H4 (cell line): ENCODE measurements at places on chromosomes 12 and 14. TPM values are rescaled to one million over a fixed set of nuclear protein-coding genes. Genes with fewer than 3 reads are reported as not detected.

The A2M gene
- total RNA-seq: 5.3 and 5.6 TPM in 2 replicates

The KRT75 gene
- 0.12 TPM in 1 of 2 replicates, not detected in the other for total RNA-seq

The TAS2R42 gene
- total RNA-seq: not detected in 2 replicates

The TBC1D30 gene
- 0.66 and 1.5 TPM in 2 replicates for total RNA-seq

The NUMB gene
- 13.2 and 16.1 TPM in 2 replicates for total RNA-seq

The KRT3 gene
- total RNA-seq: not detected in 2 replicates

- no peak for DNase-seq
These were observed 326.7 kb downstream of the ADGRD1 start for GRCh38 chr12:131280426-131280825.

GRCh38 chr12:5872745-5873144 lies 72.3 kb downstream of the ANO2 start:
- DNase-seq: peak; percentile 37

- DNase-seq: peak; percentile 93
These were observed 1141.2 kb upstream of the TMEM132C start for GRCh38 chr12:127125607-127126259.

- DNase-seq: no peak
These were observed 9.7 kb upstream of the TBPL2 start for GRCh38 chr14:55450124-55450523.

- DNase-seq: no peak
These were observed 687 bp downstream of the IFFO1 start for GRCh38 chr12:6555018-6555691.

DNA sequence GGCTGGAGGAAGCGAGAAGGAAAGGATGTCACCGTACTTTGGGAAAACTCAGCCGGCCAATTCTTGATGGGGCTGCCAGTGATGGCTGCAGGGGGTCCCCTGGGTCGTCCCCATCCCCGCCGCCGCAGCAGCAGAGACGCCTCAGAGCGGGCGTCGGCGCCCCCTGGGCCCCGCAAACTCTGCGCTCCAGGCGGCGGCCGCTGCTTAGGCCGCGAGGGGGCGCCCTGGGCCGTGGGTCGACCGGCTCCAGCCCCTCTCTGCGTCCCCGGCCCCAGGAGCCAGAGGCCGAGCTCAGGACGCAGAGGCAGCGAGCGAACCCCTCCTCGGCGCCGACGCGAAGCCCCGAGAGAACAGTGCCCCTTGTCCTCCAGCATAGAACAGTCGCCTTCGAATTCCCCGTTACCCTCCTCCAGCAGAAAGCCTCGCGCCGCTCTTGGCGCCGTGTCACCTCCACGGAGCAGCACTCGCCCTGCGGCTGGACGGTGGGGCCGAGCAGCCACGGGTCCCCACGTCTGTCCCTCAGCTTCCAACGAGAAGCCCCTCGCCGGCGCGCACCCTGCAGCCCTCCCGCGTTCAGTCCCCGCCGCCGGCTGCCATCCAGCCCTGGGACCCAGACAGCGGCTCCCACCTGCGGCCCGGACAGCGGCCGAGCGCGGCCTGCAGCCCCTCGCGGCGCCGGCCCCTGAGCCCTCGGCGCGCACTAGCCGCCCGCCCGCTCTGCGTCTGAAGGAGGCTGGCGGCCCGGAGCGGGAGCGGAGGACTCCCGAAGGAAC lies 106.6 kb downstream of the PRICKLE1 start:
- DNase-seq: peak; percentile 44

- peak; percentile 70 for DNase-seq
These were observed 127.3 kb downstream of the RFLNA start for GRCh38 chr12:124422142-124422569.

DNA sequence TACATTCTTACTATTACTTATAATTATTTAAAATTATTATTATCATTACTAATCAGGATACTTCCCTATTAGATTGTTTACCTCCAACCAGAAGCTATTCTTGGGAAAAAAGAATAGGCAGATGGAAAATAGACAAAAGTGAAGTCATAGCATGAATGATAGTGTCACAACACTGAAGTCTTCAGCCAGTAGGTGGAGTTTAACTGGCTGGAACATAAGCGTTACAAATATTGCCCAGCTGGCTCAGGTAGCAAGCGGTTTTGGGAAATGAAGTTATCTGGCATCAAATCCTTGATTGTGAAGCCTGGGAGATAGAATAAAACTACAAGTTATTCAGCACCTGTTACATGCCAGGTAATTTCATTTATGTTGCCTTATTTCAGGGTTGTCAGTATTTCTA lies 762.9 kb downstream of the C12orf50 start:
- peak; percentile 10 for DNase-seq

GRCh38 chr14:89444044-89444443 lies 27.0 kb upstream of the FOXN3 start:
- DNase-seq: no peak

DNA sequence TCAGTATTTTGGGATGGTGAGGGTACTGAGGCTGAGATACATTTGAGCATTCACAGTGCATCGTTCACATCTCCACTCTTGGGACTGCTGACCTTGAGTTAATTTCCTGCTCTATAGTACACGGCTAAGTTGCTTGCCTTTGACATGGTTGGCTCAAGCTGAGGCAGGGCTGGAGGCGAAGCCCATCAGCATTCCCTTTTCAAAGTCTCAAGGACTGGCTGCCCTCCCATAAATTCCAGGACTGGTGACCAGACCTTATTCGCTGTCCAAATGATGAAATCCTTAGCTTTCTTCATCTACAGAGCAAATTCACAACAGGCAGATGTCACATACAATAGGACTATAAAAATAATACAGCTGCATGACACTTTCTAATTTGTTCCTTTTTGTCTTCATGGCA lies 85.9 kb downstream of the SSPN start:
- no peak for DNase-seq

DNA sequence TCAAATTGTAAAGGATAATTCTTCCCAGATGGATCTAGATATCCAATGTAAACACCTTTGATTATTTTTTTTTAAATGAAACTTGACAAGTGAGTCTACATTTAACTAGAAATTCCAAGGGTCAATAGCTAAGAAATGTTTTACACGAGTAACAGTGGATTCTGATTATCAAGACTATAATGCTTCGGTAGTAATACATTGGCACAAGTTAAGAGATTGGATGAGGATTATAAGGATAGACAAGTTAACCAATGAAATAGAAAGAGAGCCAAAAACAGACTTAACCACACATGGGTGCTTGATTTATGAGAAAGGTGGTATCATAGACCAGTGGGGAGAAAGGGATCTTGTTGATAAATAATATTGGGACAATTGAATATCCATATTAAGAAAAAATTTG lies 40.3 kb upstream of the PCED1B start:
- no peak for DNase-seq

DNA sequence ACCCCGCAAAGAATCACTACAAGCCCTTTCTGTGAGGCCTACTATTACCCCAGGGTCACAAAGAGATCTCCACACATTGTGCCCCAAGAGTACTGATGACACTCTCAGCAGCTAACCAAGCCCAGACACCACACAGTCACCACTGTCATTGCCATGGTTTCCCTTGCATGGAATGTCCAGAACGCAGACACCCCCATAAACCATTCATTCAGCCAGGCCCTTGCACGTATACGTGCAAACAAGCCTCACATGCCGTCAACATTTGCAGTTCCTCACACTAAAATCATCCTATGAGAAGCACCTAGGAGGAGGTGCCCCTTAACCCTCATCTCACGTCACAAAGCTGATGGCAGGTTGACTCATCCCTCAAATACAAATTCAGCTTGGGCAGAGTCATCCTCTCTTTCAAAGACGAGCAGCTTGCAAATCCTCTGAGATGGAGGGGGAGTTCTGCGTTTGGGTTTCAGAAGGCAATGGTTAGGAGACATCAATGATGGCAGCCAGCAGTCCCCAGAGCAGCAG lies 17.1 kb upstream of the KRT77 start:
- DNase-seq: no peak

GRCh38 chr12:122394626-122395194 lies 27.8 kb downstream of the CLIP1 start:
- DNase-seq: no peak

GRCh38 chr14:21017528-21018245 lies 7.2 kb downstream of the NDRG2 start:
- no peak for DNase-seq

GRCh38 chr12:4439736-4440135 lies 5.9 kb downstream of the FGF6 start:
- no peak for DNase-seq

GRCh38 chr12:88946372-88946997 lies 366.2 kb upstream of the KITLG start:
- peak; percentile 85 for DNase-seq

- peak; percentile 30 for DNase-seq
These were observed 845 bp downstream of the L3HYPDH start for GRCh38 chr14:59483363-59483762.

DNA sequence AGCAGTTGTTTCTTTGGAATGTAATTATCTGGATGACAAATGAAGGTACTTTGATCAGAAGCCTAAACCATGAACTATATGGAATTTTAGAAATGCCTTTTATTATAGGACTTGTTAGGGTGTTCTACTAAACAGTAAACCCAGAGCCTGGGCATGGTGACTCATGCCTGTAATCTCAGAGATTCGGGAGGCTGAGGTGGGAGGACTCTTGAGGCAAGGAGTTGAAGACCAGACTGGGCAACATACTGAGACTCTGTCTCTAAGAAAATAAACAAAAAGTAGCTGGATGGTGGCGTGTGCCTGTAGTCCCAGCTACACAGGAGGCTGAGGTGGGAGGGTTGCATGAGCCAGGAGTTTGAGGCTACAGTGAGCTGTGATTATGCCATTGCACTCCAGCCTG lies 23.9 kb downstream of the PALS1 start:
- DNase-seq: no peak

DNA sequence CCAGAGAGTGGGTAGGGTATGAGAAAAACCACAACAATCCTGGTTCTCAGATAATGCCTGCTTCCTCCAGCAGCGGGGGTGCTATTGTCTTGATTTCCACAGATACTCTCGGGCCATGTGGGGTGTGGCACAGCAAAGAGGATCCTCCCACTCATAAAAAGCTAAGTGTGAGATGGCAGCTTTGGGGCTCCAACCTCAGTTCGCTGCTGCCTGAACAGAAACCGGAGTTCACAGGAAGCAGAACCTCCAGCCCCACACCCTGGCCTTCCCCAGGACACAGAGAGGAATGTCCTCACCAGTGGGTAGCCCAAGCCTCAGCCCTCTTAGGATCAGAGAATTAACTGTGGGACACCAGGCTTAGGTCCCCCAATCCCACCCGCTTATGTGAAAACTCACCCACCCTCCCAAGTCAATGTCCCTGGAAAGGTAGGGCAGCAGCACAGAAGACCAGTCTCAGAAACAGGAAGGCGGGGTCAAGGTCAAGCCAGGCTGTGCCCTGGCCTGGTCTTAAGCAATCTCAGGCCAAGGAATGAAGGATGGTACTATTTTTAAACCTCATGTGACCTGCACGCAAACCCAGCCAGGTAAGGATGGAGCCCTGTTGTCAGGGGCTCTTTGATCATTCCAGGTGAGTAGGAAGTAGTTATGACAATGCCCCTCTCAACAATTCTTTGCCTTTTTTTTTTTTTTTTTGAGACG lies 9.0 kb downstream of the KCTD10 start:
- no peak for DNase-seq

DNA sequence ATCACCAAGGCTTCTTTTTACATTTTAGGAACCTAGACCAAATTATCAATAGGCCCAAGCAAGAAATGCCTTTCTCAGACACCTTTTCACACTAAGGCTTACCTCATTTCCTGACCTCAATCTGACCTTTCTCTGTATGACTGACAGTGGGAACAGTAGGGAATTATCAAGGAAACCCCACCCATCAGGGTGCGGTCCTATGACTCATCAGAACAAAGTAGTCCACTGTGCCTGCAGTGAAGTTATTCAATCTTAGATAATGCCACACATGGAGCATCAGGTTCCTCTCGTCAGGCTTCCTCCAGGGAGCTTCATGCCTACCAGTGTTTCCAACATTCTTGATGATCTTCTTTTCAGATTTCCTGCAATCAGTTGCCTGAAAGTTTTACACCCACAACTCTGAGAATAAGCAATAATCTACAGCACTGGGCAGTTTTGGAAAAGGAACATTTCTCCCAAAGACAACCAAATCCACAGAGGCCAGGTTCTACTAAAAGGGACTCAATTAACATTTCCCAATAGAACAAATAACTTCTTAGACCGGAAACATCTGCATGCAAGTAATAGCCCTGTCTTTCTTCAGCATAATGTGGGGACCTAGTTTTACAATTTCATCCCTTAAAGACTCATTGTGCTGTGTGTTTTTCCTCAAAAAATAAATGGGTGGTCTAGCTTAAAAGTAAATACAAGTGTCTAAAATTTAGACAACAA lies 35.9 kb upstream of the TMTC2 start:
- DNase-seq: peak; percentile 68

GRCh38 chr12:114069507-114069906 lies 103.4 kb upstream of the RBM19 start:
- no peak for DNase-seq

- DNase-seq: peak; percentile 86
These were observed 201.2 kb upstream of the PRICKLE1 start for GRCh38 chr12:42790761-42791151.

DNA sequence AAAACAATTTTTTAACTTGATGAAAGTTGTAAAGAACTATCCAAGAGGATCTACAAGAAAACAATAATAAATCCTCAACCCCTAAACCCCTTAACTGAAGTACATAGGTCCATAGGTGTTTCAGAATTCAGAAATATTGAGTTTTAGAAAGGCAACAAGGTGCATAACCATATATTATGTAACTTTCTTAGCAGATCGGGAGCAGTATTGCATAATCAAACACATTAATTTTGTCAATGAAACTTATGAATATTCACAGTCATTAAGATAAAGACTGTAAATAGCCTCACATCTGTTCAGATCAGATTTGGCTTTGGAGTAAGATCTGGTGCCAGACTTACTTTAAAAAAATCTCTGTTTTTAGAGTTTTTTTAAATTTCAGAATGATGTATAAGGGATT lies 647.1 kb upstream of the FLRT2 start:
- no peak for DNase-seq

- no peak for DNase-seq
These were observed 13.5 kb downstream of the AMDHD1 start for GRCh38 chr12:95956557-95957145.
